ENCODE measurements at places on chromosomes 1 and 21.

DNA sequence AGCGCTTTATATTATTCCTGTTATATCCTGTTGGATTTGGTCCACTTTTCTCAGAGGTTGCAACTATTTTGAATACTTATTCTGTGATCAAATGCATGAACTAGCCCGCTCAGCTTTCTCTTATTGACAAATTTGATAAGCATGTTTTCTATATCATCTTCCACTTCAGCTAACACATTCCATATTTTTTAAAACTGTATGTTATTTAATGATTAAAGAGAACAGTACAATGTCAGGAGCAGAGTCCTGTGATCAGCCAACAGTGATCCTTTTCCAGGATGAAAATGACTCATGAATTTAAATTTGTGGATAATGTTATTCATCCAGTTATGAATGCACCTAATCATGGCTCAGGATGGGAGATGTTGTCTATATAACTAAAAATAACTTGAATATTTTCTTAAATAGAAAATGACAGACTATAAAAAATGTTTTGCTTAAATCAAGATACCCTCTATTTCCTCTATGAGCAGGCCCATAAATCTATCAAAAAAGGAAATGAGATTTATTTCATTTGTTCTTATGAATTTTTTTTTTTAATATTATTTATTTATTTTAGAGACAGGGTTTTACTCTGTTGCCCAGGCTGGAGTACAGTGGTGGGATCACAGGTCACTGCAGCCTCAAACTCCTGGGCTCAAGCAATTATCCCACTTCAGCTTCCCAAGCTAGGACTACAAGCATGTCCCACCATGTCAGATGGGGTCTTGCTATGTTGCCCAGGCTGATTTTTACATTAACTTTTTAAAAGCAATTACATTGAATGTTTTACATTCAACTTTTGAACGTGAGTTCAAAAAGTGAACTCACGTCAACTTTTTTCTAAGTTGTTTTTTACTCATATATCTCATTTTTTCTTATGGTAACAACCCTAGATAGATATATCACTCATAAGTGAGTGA is 12.5 kb downstream of the BPNT1 start:
- DNase-seq = no peak

GRCh38 chr1:224867715-224868114 is 61.8 kb upstream of the DNAH14 start:
- DNase-seq = no peak

DNA sequence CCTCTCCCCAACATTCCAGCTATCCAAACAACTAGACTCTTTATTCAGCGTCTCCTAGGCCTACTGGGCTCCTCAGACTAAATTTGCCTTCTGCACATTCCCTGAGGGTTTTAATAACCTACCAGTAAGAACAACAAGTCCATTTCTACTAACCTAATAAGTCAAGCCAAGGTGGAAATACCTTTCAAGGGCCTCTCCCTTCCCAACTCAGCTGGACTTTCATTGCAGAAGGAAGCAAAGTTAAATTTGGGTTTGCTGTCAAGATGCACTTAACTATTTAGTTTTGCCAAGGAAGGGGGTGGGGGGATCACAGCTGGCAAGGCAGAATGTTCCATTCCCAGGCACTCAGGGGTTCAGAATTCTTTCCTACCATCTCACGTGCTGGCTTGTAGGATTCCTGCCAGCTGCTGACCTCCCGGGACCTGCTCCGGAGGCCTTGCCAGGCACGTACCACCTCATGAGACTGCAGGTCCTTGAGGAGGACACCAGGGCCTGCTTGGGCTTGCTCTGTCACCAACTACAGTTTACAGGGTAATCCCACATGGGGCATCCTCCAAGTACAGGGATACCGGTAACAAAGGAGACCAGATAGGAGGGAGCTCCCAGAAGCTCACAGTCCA is 29.8 kb downstream of the SLC30A1 start:
- no peak for DNase-seq

GRCh38 chr1:19205403-19205802 is 4.7 kb downstream of the UBR4 start:
- no peak for DNase-seq

GRCh38 chr1:71944006-71944405 is 338.3 kb downstream of the NEGR1 start:
- no peak for DNase-seq

DNA sequence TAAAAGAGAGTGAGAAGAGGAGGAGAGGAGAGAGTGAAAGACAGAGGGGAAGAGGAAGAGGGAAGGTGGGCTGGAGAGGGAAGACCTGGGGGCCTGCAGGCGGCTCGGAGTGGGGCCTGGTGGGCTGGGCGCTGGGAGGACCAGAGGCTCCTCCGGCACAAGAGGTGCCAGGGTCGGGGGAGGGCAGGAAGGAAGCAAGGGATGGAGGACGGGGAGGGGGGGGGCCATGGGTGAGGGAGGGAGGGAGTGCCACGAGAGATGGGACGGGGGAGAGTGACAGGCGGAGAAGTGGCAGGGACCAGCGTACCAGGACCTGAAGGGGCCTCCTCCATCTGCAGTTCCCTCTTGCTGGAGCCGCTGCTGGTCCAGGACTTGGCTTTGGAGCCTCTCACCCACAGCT is 87.7 kb downstream of the CASZ1 start:
- no peak for DNase-seq

- DNase-seq = no peak
Observed at GRCh38 chr1:46005594-46005993, 126.8 kb downstream of the PIK3R3 start.

GRCh38 chr21:18267496-18267895 is 22.9 kb downstream of the CHODL start:
- DNase-seq = no peak

- DNase-seq = no peak
Observed at GRCh38 chr1:104182251-104182650, 432.6 kb downstream of the AMY1C start.

DNA sequence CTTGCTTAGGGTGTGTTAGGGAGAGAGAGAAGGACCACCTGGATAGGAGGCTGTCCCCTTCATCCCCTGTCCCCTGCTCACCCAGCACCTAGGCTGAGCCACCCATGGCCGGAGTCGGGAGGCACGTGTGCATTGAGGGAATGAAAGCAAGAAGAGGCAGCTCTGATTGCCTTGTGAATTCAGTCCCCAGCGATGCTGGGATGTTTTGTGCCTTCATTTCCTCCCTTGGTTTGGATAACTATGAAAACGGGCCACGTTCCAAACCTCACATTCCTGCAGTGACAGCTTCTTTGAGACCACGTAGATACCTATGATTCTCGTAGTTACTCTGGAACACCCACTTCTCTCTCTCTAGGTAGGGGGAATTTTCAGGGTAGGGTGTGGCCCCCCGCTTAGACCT is 67.1 kb downstream of the MAN1C1 start:
- no peak for DNase-seq

GRCh38 chr1:226350519-226350865 is 41.5 kb upstream of the LIN9 start:
- DNase-seq = no peak

DNA sequence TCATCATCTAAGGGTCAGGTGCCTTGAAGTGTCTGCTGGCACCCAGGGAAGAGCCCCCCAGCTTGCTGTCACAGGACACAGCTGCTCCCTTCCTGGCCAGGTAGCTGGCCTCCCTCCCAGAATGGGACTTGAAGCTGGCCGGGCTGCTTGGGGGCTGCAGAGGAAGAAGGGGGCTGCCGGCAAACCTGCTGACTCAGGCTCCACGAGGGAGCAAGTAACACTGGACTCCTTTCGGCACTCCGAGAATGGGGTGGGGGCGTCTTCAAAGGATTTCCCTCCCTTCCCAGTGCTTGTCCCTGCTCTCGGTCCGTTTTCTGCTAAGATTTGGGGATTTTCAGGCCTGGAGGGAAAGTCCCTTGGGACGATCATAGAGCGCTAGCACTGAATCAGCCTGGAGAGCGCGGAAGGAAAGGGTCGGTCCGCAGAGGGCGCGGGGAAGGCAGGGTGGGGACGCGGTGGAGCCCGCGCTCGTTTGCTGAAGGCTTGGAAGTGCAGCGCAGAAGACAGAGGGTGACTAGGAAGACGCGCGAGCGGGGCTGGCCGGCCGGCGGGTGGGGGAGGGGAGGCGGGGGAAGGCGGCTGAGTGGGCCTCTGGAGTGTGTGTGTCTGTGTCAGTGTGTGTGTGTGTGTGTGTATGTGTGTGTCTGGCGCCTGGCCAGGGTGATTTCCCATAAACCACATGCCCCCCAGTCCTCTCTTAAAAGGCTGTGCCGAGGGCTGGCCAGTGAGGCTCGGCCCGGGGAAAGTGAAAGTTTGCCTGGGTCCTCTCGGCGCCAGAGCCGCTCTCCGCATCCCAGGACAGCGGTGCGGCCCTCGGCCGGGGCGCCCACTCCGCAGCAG is at the start of gene CSF1:
CSF1 (plus strand) TSS at position 727 of the 840 bp plus-strand sequence. CDS start 175 bp downstream, outside the sequence.
- DNase-seq = peak; percentile 35

Measured in RPMI8226 (cell line).